Endothelial cell (in vitro differentiated cells): ENCODE measurements at places on chromosomes 16 and 17.
A peak's percentile ranks its signal among the peaks of the same experiment; 100 is the strongest.

- DNase-seq = no peak
These were observed 171.9 kb downstream of the IRX5 start for GRCh38 chr16:55102531-55102930.

DNA sequence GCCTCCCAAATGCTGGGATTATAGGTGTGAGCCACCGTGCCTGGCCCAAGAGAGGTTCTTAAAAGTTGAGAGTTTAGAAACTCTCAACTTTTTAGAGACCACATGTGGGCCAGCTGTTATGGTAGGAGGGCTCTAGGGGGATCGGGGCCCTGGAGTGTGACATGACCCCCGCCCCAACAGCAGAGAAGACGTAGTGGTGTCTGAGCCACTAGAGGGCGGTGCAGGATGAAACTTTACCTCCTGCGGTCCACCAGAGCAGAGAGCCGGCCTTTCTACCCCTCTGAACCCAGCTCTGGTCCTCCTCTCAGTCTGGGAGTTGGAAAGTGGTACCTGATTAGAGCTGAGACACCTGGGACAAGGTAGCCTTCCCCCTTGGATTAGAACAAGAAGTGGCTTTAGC is 7.4 kb downstream of the CDK5RAP3 start:
- peak; percentile 75 for DNase-seq

DNA sequence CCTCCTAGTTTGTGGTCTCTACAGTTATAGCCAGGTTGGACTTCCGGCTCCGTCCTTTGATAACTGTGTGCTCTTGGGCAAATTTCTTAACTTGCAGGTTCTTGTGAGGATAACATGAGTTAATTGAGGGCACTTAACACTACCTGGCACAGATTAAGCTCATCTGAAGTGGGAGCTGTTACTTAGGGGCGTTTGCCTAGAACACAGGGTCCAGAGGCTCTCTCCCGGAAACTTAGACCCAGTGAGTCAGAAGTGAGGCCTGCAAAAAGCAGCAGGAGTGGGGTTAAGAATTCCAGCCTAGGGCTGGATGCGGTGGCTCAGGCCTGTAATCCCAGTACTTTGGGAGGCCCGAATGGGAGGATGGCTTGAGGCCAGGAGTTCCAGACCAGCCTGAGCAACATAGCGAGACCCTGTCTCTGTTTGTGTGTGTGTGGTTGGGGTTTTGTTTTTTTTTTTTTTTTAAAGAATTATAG is 1.4 kb downstream of the MVP start:
- DNase-seq = no peak

DNA sequence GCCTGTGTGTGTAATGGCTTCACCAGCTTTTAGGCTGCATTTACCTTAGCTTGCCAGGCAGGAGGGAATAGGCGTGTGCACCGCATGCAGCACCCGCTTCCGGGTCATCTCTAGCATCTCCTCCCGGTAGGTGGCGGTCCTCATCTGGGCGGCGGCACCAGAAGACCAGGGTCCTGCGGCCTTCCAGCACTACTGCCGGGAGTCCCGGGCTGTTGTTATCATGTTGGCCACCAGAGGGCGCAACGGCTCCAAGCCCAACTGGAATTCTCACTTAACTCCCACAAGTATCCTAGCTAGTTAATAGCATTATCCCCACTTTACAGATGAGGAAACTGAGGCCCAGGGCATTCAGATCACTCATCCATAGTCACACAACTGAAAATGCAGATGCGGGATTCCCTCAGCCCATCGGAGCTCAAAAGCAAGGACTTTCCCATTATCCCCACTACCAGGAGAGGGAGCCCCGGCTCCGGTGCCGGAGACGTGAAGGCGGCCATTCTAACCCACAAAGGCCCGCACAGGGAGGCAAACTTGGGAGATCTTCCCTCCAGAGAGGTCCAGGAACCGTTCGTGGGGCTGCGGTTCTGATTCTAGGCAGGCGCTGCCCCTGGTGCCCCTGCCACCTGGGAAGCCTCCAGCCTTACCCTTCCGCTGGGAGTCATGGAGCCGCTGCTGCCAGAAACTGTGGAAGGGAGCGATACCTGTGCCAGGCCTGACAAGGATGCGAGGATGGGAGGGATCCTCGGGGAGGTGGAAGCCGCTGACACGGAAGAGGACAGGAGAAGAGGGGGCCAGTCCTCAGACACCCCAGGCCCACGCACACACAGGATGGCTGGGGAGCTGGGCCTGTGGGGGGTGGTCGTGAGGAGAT is 23.9 kb downstream of the LGALS9 start:
- DNase-seq = peak; percentile 87

DNA sequence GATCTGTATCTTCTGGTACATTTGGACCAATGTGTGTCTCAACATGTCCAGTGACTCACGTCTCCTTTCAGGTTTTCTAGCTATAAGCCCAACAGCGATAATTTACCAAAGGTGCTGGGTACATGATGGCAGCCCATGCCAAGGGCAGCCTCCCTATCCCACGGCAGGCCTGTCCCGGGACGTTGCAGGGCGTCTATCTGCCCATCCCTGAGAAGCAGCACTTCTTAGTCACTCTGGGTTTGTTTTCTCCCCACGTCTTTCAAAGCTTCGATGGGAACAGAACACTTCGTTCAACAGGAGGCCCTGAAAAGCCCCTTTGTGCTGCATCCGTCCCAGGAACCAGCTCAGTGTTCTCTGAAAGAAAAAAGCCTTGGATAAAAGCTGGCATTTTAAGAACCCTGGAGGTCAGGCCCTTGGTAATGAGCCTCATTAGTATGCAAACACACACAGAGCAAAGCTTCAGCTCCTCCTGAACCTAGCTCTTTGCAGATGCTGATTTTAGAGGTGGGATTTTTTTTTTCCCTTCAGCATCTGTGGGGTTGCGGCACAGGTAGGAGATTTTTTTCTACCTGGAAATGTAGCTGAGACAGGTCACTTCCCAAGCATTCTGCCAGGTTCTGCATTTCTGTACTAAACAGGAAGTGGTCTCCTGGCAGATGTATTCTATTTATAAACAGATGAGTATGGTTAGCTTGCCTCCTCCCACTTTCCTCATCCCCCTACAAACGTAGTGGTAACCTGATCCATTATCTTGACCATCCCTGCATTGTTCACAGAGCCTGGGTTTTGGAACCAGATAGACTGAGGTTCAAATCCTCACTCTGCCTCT is 17.5 kb upstream of the MT4 start:
- no peak for DNase-seq

DNA sequence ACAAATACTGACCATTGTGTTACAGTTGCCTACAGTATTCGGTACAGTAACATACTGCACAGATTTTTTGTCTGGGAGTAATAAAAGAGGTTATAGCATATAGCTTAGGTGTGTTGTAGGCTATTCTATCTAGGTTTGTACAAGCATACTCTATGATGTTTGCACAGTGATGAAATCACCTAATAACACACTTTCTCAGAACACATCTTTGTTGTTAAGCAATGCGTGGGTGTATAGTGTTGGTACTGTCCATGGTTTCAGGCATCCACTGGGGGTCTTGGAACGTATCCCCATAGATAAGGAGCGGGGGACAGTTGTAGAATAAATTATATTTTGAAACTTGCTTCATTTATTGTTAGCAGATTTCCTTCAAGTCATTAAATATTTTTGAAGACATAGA is 293.3 kb upstream of the TBX2 start:
- DNase-seq = no peak

GRCh38 chr16:88665148-88665547 is 2.3 kb upstream of the MVD start:
- DNase-seq = no peak

GRCh38 chr17:41738077-41738800 is 3.8 kb upstream of the HAP1 start:
- peak; percentile 87 for DNase-seq

- no peak for DNase-seq
These were observed 15.0 kb upstream of the NF1 start for GRCh38 chr17:31079731-31080130.

DNA sequence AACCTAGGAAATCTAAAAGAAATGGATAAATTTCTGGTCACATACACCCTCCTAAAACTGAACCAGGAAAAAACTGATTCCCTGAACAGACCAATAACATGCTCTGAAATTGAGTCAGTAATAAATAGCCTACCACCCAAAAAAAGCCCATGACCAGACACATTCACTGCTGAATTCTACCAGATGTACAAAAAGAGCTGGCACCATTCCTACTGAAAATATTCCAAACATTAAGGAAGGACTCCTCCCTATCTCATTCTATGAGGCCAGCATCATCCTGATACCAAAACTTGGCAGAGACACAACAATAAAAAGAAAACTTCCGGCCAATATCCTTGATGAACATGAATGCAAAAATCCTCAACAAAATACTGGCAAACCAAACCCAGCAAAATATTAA is 52.9 kb downstream of the TTC19 start:
- no peak for DNase-seq

GRCh38 chr16:80300876-80301275 is 239.9 kb upstream of the DYNLRB2 start:
- DNase-seq = no peak

- no peak for DNase-seq
These were observed 655 bp downstream of the ATXN1L start for GRCh38 chr16:71846431-71846830.

DNA sequence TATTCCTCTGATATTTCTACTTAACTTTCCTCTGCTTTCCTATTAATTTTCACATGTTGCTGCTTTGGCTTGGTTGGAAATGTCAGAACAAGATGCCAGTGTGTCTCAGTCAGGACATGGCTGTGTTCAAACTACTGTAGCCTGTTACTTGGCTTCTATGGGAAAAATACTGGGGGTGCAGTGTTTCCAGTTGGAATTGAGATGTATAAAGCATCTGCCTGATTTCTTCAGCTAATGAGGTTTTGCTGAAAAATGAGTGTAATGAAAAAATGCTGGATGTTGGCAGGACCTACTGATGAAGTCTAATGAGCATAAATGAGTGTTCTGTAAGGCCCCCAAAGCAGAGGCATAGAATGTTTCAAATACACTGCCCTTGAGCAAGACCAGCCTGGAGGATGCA is 166.6 kb downstream of the PHKB start:
- DNase-seq = no peak

- DNase-seq = no peak
These were observed 27.7 kb downstream of the CNTROB start for GRCh38 chr17:7959503-7960253.

- DNase-seq = no peak
These were observed 134.2 kb downstream of the HS3ST2 start for GRCh38 chr16:22948058-22948602.

- DNase-seq = no peak
These were observed 77.6 kb downstream of the PRKCA start for GRCh38 chr17:66379996-66380395.
